ENCODE measurements at places on chromosomes 3 and 15. TPM values are rescaled to one million over a fixed set of nuclear protein-coding genes. Genes with fewer than 3 reads are reported as not detected.
A peak's percentile ranks its signal among the peaks of the same experiment; 100 is the strongest.

Gene GCSAM
- polyA plus RNA-seq, result 0.74 TPM

Gene ACOX2
- polyA plus RNA-seq, result 37.2 TPM

Gene SNX22
- 2.5 TPM for polyA plus RNA-seq

Gene CALML4
- polyA plus RNA-seq, result 33.6 TPM

Gene XCR1
- polyA plus RNA-seq, result 0.14 TPM

Gene CCDC33
- polyA plus RNA-seq, result 8.7 TPM

Gene GXYLT2
- polyA plus RNA-seq, result 13.3 TPM

Gene GATA2
- polyA plus RNA-seq, result 50.6 TPM

Gene MFSD1
- 48.1 TPM for polyA plus RNA-seq

Gene OR5K2
- polyA plus RNA-seq, result 0.41 TPM

Gene PP2D1
- polyA plus RNA-seq, result 0.82 TPM

Gene TMEM39A
- 62.2 TPM for polyA plus RNA-seq

Gene ZPLD1
- 0.41 TPM for polyA plus RNA-seq

Gene EFHB
- polyA plus RNA-seq, result 2.6 TPM

Gene AGBL1
- 0.15 TPM for polyA plus RNA-seq

Gene RTP4
- 0.47 TPM for polyA plus RNA-seq

Gene WNT7A
- not detected for polyA plus RNA-seq

GRCh38 chr3:25468866-25469319 is 40.8 kb downstream of the RARB start:
- peak; percentile 83 for DNase-seq

- DNase-seq, result no peak
Measured at GRCh38 chr3:123424321-123424998, 24.4 kb downstream of the ADCY5 start.

- DNase-seq, result peak; percentile 71
Measured at GRCh38 chr15:62254137-62254934, 89.3 kb upstream of the C2CD4B start.

- DNase-seq, result no peak
Measured at GRCh38 chr3:105417525-105418289, 51.0 kb downstream of the ALCAM start.

DNA sequence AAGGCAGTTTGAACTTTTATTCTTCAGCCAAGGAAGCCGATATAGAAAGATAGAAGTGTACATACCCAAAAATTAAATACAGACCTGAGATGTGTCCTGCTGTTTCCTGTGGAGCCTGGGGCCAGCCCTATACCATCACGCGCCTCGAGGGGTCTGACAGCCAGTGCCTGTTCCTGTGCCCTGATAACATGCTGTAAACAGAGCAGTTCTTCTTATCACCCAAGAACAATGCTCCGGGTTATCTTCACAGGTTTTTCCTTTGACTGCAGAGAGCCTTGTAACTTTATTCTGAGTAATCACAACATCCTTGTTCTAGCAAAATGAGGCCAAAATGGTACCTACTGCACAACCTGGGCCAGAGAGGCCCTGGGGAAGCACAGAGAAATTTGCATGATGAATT is 289.7 kb upstream of the CHRM5 start:
- no peak for DNase-seq

- peak; percentile 35 for DNase-seq
Measured at GRCh38 chr3:27357665-27358258, 11.4 kb downstream of the NEK10 start.

DNA sequence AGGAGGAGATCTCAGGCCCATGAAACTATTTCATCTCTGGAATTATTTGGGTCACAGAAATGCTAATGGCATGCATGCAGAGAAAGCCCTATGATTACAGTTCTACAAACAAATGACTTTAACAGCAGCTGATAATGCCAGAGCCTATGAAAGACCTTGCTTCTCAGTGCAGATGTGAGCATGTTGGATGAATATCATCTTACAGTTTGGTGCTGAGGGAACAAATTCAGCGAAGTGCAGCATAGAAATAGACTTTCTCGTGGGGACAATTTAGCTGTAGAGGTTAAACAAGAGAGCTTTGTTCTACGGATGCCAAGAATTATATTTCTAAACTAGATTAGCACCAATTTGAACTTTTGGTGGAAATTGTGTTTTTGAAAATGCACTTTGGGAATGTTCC is 27.7 kb downstream of the PTX3 start:
- no peak for DNase-seq

- no peak for DNase-seq
Measured at GRCh38 chr3:159787178-159787574, 201.5 kb upstream of the IL12A start.

DNA sequence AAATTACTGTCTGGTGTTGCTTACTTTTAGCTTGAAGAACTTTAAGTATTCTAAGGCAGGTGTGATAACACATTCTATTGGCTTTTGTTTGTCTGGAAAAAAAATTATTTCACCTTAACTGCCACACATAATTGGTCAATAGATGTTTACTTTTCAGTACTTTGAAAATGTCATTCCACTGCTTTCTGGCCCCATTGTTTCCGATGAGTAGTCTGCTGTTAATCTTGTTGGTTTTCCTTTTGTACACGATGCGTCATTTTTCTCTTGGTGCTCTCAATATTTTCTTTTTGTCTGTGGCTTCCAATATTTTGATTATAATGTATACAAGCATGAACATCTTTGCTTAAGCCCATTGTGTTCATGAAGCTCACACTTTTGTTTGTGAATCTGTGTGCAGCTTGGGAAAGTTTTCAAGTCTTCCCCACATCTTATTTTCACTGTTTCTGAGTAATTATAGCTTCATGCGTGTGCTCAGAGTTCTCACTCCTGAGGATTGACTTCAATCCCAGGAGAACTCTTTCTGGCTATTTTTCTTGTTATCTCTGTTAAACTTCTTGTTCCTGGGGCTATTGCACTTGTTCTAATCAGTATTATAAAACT is 664.7 kb downstream of the IGSF11 start:
- DNase-seq, result no peak

DNA sequence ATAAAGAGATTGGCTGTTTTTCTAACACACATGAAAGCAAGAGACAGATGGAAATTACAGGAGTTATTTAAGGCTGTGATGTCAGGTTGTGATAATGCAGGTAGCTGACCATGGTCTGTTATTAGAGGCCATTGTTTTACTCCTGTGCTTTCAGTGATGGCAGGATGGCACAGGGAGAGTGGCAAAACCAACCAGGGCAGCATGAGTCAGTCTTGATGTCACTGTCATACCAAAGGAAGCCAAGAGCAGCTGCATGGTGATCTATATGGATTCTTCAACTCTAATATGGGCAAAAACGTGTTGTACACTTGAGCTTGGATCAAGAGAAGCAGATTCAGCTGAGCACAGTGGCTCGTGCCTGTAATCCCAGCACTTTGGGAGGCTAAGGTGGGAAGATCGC is 91.8 kb upstream of the LMOD3 start:
- DNase-seq, result no peak

- DNase-seq, result no peak
Measured at GRCh38 chr3:10741891-10742671, 73.9 kb upstream of the SLC6A11 start.

DNA sequence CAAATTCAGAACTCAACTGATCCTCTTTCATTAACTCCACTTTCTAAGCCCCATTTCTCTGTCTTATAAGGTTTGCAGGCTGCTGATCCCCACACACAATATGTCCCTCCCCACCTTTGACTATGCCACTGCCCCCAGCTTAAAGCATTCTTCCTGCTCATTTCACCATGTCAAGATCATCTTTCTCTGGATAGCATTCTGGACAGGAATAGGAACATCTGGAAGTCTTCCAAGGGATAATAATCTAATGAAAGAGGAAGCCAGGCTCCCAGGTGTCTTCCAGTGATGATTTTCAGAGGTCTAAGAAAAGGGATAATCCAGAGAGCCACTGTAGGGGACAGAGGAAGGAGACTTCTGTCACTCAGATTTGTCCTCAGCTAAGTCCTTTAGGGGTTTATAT is 54.6 kb upstream of the GALNT15 start:
- no peak for DNase-seq

- DNase-seq, result no peak
Measured at GRCh38 chr3:120088622-120089021, 5.6 kb downstream of the GSK3B start.

- DNase-seq, result no peak
Measured at GRCh38 chr3:73516631-73517030, 108.1 kb downstream of the PDZRN3 start.

DNA sequence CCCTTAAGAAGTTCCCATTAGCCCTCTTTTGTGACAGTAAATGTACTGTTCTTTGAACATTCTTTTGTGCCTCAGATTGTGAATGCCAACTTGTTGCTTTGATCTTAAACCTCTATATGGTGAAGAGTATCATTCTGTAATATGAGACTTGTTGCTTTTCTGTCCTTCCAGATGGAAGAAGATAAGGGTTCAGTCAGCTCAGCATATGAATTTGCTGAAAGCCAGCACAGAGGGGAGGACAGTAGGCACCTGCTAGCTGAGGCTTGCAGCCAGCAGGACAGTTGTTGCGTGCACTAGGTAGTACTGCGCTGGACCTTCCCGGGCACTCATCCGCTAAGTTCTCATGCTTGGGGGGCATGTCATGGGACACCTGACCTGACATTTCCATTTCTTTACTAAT is 74.7 kb downstream of the DCUN1D1 start:
- no peak for DNase-seq

DNA sequence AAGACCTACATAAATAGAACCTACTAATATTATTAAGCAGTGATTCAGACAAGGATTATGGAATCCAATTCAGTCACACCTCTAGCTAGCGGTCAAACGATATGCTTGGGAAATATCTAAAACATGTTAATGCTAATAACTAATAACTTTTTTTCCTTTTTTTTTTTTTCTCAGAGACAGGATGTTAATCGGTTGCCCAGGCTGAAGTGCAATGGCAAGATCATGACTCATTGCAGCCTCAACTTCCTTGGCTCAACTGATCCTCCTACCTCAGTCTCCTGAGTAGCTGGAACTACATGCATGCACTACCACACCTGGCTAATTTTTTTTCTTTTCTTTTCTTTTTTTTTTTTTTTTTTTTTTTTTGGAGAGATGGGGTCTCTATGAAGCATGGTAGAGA is 124.1 kb downstream of the NR2E3 start:
- DNase-seq, result no peak

DNA sequence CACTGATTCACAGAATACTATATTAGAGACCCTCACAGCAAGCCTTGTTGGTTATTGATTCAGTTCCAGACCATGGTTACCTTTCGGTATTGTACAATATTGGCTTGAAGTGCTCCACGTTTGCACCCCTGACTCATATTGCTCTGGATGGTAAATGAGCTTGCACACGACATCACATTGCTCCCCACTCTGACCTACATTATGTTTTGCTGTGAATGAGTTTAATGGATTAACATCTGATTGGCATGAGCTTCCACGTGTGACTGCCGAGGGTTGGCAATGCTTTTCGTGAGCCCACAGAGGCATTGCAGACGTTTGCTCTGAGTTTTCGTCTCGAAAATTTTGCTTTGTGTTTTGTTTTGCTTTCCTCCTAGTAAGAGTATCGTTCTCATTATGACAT is 225.8 kb upstream of the ICE2 start:
- DNase-seq, result no peak

- no peak for DNase-seq
Measured at GRCh38 chr15:49223536-49224274, 53.7 kb downstream of the GALK2 start.

DNA sequence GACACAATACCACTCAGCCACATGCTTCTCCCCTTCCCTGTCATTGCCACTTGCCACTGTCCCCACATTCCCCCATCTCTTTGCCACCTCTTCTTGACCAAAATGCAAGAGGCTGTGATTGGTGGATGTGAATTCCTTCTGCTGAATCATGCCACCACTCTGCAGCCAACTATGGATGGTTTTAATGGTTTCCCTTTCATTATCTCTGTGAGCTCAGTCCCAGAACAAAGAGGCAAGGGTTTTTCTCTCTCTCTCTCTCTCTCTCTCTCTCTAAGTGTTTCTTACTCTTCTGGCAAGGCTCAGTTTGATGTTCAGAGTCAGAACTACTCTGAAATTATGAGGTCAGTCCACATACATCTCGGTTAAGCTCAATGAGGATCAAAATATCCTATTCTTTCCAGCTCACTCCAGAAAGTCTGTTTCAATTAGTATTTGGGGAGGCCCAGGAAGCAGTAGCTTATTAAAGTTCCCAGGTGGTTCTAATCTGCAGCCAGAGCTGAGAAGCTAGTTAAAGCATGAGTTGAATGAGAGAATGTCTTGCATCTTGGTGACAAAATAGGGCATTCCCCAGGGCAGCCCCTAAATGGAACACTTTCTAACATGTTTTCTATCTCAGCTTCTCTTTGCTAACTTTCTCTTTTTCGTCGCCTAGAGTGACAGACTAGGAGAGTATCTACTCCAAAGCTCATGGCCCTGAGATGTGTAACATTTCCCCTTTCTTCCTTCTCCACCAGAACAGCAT is 8.5 kb upstream of the ILDR1 start:
- no peak for DNase-seq

DNA sequence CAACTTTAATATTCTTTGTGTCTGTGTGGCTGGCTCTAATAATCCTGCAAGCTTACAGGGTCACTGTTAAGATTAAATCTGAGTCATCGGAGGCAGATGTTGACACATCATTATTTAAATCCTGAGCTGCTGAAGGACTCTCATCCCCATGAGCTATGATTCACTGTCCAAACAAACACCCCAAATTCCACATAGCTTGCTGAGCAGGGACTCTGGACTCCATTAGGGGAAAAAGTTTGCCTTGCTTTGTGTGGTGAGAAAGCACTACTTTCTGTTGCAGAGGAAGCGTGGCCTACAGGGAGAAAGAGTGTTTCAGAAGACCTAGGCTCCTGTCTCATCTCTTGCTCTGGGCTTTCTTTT is 213.7 kb downstream of the PDCD6IP start:
- no peak for DNase-seq

DNA sequence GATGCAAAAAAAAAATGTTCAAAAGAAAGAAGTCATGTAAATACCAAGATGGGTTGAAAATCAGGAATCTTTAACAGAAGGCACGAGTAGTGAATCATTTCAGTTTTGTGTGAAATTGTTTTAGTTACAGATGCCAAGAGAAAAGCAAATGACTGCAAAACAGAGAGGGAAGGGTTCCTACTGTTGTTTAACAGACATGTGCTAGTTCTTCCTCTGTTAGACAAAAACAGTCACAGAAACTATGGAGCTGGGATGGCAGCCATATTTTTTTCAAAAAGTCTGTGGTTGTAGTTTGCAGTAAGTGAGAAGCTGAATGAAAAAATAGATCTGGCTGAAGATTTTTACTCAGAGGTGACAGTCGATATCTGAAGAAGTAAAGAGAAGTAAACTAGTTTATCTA is 511.9 kb downstream of the ZIC1 start:
- DNase-seq, result no peak

GRCh38 chr3:14466179-14466903 is 63.9 kb downstream of the SLC6A6 start:
- DNase-seq, result no peak

Measured in renal pelvis (tissue), 12 donors.